ENCODE measurements at places on chromosomes 3 and 15. TPM values are rescaled to one million over a fixed set of nuclear protein-coding genes. Genes with fewer than 3 reads are reported as not detected.

The ITIH4 gene
- total RNA-seq, result 1.3 TPM

GRCh38 chr3:136949146-136949545 lies 8.6 kb upstream of the IL20RB start:
- DNase-seq, result no peak

DNA sequence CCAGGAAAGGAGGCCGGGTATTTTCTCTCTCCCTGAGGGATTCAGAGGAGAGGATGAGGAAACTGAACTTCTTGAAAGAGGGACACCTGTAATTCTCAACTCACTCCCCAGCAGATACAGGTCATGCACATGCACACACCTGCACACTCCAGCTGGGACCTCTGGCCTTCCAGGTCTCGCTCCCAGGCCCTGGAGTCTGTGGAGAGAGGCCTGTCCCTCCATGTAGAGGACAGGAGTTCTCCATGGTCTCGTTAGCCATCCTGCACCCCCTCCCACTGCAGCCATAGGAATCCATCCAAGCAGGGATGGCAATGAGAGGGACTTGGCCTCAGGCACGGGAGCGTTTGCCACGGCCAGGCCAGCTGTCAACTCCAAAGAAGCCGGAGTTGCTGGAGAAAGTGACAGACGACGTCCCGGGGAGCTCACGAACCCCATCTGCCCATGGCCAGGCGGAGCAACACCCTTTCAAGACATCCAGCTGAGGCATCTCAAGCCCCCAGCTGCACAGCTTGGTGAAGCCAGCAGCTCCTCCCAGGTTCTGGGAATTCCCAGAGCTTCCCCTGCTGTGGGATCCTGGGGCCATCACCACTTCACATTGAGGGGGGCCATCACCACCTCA lies 223.3 kb downstream of the UACA start:
- no peak for DNase-seq

DNA sequence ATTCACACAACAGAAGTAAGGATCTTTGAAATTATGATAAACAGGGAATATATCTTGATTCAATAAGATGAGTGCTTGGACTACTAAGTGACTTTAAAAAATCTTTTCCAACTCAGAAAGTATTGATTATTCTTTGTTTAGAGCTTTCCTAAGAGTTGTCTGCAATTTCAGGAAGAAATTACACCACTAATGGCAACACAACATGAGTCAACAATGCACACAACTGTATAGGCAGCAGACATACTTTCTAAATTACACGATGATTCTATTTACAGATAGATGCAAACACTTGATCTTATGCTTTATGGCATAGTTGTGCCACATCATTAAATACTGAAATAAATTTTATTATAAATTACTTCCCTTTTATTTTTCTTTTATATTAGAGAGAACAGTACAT lies 4.4 kb downstream of the NAA50 start:
- peak; percentile 34 for DNase-seq

GRCh38 chr3:150945226-150946032 lies 27.1 kb downstream of the CLRN1 start:
- peak; percentile 36 for DNase-seq

DNA sequence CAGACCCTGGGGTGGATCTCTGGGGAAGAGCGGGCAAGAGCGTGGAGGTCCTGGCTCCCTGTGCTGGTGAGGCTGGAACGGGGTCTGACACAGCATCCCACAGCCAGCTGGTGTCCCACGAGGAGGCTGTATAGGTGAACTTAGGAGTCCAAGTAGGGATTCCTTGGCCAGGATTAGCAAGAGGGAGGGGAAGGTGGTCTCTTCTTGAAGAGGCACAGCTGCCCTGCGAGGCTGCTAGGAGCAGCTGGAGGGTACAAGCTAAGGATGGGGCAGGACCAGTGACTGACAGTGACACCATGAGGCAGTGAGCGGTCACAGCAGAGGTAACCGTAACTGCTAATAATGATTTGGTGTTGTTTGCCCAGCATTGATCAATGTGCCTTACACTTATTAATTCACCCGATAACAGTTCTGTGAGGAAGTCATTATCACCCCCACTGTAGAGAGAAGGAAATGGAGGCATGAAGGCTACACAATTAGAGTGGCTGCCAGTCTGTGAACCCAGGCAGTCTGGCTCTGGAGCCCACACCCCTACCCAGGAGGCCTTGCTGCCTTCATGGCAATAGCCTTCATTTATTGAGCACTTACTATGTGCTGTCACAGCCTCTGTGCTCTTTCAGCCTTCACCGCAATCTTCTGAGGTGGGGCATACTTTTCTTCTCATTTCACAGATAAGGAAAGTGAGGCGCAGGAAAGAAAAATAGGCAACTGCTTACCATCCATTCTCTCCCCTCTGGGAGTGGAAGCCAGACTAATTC lies 59.4 kb downstream of the TMEM44 start:
- DNase-seq, result peak; percentile 67

- peak; percentile 36 for DNase-seq
Measured at GRCh38 chr3:175430983-175431773, 572.0 kb downstream of the NAALADL2 start.

The TRPM1 gene
- under 0.01 TPM for total RNA-seq

The GOLGA8N gene
- 2.6 TPM for total RNA-seq

DNA sequence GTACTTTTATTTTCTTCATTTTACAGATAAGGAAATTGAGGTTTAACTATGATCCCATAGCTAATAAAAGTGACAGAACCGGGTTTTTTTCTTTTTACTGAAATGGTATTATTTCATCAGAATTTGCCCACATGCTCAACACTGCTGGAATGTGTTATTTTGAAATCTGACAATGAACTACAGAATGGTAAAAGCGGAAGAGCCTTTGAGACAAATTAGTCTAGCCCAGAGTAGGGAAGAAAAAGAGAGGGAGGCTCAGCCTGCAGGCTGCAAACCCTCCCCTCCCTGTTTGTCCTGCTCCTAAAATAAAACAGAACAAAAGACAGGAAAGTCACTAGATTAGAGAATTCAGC lies 100.3 kb upstream of the LIPC start:
- peak; percentile 88 for DNase-seq

GRCh38 chr3:128068156-128068620 lies 16.0 kb downstream of the SEC61A1 start:
- DNase-seq, result peak; percentile 59

DNA sequence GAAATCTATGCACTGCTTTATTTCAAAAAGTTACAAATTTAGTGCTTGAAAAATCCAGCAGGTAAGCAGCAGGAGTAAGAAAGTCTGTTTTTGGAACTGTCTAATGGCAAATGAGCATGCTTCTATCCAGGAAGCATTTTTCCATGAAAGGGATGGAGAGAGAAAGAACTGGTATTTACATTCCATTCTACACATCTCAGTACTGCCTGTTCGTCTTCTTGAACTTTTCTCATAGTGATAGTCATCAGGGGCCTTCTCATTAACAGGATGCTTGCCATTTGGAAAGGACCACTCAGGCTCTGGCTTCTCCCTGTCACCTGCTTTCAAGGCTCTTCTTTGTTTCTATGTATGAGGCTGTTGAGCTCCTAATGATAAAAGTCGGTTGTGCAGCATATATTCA lies 267.3 kb upstream of the IL12A start:
- no peak for DNase-seq

The PDCD6IP gene
- 165 TPM for total RNA-seq

The SLC9A9 gene
- 2.9 TPM for total RNA-seq

DNA sequence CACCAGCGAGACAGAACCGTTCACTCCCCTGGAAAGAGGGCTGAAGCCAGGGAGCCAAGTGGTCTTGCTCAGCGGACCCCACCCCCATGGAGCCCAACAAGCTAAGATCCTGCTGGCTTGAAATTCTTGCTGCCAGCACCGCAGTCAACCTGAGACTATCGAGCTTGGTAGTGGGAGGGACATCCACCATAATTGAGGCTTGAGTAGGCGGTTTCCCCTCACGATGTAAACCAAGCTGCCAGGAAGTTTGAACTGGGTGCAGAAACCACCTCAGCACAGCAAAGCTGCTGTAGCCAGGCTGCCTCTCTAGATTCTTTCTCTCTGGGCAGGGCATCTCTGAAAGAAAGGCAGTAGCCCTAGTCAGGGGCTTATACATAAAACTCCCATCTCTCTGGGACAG lies 151.0 kb downstream of the MBNL1 start:
- DNase-seq, result no peak

DNA sequence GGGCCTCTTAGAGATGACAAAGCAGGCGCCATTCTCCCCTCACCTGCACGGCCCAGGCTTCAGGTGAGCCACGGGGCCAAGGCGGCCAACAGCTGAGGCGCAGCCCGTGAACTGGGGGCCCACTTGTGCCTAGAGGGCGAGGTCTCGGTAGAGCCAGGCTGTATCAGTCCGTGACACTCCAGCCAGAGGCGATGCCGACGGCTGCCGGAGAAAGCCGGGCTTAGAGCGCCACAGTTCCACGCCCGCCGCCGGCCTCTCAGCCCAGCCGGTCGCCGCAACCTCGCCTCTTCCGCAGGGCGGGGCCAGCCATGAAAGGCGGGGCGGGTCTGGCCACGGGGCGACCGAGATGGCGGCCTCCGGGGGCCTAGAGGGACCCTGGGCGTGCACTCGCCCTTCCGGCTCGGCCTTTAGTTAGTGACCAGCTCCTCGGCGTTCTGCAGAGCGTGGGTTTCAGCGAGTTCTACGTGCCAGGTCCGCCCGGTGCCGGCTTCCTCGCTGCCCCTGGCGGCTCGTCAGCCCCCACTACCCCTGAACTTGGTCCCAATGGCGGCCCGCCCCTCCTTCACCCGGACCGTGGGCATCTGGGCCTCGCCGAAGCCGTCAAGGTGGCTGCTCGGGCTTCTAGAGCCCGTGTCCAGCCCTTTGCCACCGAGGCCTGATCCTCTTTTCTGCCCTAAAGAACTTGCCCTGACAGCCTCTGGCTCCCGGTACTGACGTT lies at the start of gene ZNF621:
ZNF621 (plus strand) TSS at position 393 of the 718 bp plus-strand sequence. CDS start 881 bp downstream, outside the sequence.
- DNase-seq, result peak; percentile 87

The GOLGA8T gene
- under 0.01 TPM for total RNA-seq

All from fibroblast of villous mesenchyme (primary cell).